ENCODE measurements at places on chromosomes 6 and 20. TPM values are rescaled to one million over a fixed set of nuclear protein-coding genes. Genes with fewer than 3 reads are reported as not detected.

Gene CST5
- total RNA-seq = not detected

DNA sequence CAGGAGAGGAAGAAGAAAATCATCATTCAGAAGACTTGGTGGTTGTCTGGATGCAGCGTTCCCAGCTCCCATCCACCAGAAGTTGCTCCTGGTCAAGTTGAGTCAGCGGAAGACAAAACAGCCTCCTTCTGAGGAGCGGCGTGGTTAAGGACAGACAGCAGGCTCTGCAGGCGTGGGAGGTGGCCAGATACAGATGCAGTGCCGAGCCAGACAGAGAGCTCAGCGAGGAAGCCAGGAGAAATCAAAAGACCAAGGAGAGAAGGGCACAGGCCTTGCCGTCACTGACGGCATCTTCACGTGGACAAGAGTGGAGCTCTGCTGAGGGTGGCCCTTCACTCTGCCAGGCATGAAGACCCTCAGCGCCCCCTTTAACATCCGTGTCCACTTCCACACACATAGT, 158.5 kb downstream of the THBS2 start:
- no peak for DNase-seq
- H3K36me3 ChIP-seq = no peaks in the 10 kb centered on the region
- no peaks in the 10 kb centered on the region for H3K4me1 ChIP-seq
- H3K27ac ChIP-seq = no peak overlapping the region

GRCh38 chr6:92124200-92124651, 1295.1 kb downstream of the EPHA7 start:
- H3K4me1 ChIP-seq = no peaks in the 10 kb centered on the region
- H3K4me3 ChIP-seq = no peak overlapping the region
- H3K27me3 ChIP-seq = no peaks in the 10 kb centered on the region
- no peaks in the 10 kb centered on the region for H3K36me3 ChIP-seq
- DNase-seq = no peak

- H3K4me1 ChIP-seq = no peaks in the 10 kb centered on the region
- no peaks in the 10 kb centered on the region for H3K36me3 ChIP-seq
- no peak overlapping the region for H3K4me3 ChIP-seq
- DNase-seq = no peak
- H3K27me3 ChIP-seq = no peaks in the 10 kb centered on the region
Measured at GRCh38 chr6:24274441-24275083, 83.3 kb downstream of the DCDC2 start.

DNA sequence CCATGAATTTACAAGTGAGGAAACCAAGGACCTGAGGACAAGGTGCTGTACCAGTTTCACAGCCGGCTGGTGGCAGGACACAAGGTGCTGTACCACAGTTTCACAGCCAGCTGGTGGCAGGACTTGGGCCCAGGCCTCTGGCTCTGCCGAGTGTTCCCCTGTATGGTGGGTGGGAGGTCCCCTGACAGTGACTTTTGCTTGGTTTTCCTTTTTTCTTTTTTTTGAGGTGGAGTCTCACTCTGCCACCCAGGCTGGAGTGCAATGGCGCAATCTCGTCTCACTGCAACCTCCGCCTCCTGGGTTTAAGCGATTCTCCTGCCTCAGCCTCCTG, 212.4 kb downstream of the LY86 start:
- no peaks in the 10 kb centered on the region for H3K36me3 ChIP-seq
- no peak overlapping the region for H3K4me3 ChIP-seq
- DNase-seq = peak; percentile 23
- H3K27me3 ChIP-seq = no peaks in the 10 kb centered on the region

All from stomach (tissue), 19 donors.